ENCODE measurements at places on chromosomes 6 and 20.

DNA sequence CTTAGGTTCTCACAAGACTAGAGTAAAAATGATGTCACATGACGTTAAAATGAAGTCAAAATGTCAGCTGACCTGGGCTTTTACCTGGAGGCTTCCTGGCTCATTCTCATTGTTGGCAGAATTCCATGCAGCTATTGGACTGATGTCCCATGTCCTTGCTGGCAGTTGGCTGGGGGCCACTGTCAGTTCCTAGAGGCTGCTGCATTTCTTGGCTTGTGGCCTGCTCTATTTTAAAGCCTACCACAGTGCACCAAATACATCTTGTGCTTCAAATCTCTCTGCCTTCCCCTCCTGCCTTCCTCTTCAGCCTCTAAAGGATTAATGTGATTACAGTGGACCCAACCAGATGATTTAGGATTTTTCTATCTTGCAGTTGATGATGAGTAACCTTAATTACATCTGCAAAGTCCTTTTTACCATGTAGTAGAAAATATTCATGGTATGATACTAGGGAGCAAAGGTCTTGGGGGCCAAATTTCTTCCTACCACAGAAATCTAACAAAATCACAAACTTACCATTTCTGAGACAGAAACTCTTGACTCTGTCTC, 81.9 kb downstream of the FIG4 start:
- no peak for DNase-seq

- DNase-seq: no peak
Measured at GRCh38 chr6:1780251-1780867, 170.6 kb downstream of the FOXC1 start.

- DNase-seq: peak; percentile 22
Measured at GRCh38 chr20:41798930-41799502, 180.8 kb upstream of the CHD6 start.

- no peak for DNase-seq
Measured at GRCh38 chr20:24842918-24843715, 106.0 kb upstream of the CST7 start.

DNA sequence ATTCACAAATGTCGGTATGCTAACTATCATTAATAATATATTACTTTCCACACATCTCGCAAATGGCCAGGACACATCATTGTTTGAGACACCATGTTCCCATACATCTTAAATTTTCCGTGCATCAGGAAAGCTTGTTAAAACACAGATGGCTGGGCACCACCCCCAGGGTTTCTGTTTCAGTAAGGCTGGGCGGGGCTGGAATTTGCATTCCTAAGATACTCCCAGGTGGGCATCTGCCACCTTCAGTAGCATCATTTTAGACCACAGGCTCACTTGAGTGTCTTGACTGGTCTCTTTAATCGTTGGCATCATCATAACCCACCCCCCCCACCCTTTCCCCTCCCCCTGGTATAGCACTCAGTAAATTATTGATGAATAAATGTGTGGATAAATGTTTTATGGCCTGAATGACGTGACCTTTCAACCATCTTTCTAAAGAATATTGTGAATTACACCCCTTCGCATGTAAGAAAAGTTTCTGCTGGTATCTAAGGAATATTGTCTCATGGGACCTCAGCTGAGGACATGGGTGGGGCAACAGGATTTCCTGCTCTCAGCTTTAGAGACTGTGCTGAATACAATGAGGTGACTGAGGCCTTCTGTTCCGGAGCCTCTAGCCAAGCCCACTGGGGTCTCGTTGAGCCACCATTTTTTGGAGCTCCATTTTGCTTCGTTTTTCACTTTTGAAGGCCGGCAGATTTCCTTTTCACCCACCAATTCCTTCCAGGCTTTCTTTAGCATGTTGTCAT, 124.1 kb upstream of the NEDD9 start:
- no peak for DNase-seq

- DNase-seq: no peak
Measured at GRCh38 chr6:122202576-122203137, 196.8 kb upstream of the HSF2 start.

- no peak for DNase-seq
Measured at GRCh38 chr6:111620169-111620568, 14.5 kb upstream of the TRAF3IP2 start.

Data from brain (organoid and tissue), 16 donors.